ENCODE measurements at places on chromosomes 6 and 20.

- DNase-seq = peak; percentile 54
These were observed 169.3 kb upstream of the ZNF337 start for GRCh38 chr20:25865715-25866656.

GRCh38 chr6:129967427-129967826 lies 51.0 kb upstream of the L3MBTL3 start:
- no peak for DNase-seq

DNA sequence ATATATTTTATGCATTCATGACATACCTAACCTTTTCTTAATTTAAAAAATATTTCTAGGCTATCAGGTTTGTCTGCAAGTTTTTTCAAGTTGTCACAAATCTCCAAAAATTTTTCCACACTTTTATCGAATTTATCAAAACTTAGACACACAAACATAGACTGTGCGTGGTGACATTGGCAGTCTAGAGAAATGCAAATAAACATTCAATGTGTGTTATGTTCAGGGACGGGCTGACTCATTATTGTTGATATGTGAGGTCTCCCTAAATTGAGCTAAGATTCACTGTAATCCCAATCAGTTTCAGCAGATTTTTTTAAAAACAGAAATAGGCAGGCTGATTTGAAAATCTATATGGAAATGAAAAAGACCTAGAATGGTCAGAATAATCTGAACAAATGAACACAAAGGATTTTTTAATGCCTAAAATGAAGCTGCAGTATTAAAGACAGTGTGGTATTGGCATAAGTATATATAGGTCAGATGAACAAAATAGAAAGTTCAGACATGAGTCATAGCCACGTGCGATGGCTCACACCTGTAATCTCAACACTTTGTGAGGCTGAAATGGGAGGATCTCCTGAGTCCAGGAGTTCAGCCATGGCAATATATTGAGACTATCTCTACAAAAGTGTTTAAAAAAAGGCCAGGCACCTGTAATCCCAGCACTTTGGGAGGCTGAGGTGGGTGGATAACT lies 19.2 kb downstream of the BLTP3A start:
- DNase-seq = no peak

DNA sequence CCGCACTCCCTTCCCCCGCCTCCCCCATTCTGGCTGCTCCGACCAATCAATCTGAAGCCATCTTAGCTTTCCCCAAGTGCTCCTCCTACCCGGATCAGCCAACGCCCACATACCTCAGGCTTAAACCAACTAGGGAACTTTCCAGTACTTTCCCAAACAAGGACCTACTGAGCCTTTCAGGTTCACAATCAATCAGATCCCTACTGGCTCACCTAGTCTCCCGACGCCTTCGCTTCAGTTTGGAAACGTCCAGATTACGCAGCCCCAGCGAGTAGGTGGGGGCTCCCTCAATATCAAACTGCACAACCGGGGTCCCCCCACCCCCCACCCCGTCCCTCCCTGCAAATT lies 432 bp downstream of the HSPA1L start:
- DNase-seq = no peak

GRCh38 chr20:40494248-40494647 lies 194.8 kb downstream of the MAFB start:
- DNase-seq = no peak

DNA sequence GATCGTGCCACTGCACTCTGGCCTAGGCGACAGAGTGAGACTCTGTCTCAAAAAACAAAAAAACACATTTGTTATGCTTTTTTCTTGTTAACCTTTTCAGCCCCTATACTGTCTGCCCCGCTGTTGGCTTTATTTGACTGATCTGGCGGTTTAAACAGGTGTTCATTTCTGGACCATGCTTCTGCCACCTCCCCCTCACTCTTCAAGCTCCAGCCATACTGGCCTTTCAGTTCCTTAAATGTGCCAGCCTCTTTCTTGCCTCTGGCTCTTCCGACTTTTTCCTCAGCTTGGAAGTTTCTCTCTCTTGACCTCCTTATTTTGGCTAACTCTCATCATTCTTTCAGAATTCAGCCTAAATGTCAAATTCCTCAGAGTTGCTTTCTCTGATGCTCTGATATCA lies 35.2 kb upstream of the TXLNB start:
- DNase-seq = no peak

- DNase-seq = no peak
These were observed 62.3 kb downstream of the STK4 start for GRCh38 chr20:45028424-45029136.

GRCh38 chr6:72683797-72684196 lies 61.9 kb downstream of the KCNQ5 start:
- no peak for DNase-seq

DNA sequence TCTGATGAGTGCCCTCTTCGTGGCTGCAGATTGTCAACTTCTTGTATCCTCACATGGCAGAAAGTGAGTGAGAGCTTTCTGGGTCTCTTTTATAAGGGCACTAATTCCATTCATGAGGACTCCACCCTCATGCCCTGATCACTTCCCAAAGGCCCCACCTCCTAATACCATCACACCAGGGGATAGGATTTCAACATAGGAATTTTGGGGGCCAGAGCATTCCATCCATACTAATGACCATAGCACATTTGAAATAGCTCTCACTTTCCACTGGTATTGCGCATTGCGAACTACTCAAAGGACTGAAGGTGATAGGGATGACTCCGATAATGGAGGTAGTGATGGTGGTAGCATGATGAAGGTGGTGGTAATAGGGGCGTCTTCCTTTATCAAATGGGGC lies 324.3 kb downstream of the PRL start:
- DNase-seq = no peak

DNA sequence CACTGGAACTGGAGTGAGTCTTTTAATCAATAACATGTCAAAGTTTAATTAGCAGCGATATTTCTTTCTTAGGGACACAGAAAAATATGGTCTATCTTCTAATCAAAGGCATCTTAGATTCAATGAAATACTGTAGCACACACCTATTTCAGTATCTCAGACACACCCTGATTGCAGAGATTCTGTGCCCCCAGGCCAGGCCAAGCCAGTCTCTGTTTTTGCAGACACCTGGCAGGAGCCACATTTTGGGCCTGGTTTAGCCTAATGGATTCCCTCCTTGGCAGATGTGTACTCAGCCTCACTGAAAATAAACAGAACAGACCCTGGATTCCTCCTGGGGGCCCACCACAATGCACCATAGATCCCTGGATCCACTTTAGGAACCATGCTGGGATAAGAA lies 74.8 kb downstream of the LRFN2 start:
- no peak for DNase-seq

DNA sequence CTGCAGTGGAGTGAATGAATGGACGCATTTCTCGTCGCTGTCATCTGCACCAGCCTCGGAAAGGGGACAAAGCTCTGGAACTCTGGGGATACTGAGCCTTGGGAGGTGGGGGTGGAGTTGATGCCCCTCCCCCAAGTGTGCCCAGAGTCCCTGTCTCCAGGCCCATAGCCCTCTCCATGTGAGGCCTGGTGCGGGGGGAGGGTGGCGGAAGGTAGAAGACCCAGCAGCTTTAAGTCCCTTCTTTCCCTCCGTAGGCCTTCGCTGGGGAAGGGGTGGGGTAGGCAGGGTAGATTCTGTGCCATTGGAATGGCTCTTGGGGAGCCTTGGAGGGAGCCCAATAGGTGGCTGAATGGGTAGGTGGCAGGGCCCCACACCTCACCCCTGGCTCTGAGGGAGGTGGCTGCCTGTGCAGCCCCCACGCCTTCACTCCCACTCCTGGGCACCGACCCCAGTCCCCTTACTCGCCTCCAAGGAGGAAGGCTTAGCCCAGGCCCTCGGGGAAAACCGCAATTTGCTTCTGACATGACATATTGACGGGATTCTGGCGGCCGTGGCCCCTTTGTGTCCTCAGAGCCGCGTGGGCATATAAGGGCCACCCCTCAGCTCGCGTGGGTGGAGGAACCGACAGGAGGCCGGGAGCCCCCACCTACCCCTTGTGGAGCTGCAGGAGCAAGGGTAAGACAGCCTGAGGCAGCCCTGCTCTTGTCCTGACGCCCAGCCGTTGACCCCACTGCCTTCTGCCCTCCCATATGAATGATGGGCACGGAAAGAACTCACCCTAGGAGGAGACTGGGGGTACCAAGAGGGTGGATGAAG lies at the start of gene BPIFB3:
BPIFB3 (plus strand) TSS at position 613 of the 816 bp plus-strand sequence. CDS start 1,533 bp downstream, outside the sequence.
- no peak for DNase-seq

DNA sequence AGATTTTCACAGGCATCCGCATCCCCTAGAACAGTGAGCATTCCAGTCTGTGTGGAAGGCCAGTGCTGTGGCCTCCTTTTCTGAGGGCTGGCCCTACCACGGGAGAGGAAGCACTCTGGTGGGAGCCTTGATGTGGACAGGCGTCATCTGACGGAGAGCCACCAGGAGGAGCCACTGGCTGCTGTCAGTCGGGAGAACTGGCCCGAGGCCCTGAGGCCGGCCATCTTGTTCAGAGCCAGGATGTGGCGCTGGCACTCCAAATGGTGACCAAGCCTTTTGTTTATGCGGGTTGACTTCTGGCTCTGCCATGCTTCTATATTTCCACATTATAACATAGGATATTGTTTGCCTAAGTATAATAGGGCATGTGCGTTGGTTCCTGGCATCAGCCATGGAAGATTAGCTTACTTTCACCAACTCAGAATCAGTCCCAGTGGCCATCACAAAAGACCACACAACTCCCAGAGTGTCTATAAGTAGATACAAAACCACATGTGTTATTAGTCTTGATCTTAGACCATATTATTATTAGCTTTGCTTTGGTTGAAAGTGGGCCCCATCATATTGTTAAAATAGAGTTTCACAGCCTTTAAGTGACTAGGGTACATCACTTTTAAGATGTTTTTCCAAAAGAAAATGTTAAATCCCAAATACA lies 273.9 kb upstream of the TAB2 start:
- no peak for DNase-seq

- no peak for DNase-seq
These were observed 94.7 kb downstream of the HUS1B start for GRCh38 chr6:562052-562676.

DNA sequence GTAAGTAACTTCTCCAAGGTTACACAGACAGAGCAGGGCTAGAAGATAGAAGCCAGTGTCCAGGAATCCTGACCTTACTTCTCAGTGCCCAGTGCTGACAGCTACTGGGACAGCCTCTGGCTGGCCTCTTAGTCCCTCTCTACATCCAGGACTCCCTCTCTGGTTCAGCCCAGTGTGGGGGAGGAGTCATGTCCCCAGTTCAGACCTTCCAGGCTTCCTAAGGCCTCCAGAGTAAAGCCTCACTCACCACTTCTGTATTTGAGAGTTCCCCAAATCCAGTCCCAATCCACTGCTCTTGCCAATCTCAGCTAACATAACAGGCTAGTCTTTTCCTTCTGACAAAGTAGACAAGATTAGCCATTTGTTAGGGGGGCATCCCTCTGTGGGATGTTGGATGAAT lies 36.9 kb upstream of the EPB41L1 start:
- no peak for DNase-seq

DNA sequence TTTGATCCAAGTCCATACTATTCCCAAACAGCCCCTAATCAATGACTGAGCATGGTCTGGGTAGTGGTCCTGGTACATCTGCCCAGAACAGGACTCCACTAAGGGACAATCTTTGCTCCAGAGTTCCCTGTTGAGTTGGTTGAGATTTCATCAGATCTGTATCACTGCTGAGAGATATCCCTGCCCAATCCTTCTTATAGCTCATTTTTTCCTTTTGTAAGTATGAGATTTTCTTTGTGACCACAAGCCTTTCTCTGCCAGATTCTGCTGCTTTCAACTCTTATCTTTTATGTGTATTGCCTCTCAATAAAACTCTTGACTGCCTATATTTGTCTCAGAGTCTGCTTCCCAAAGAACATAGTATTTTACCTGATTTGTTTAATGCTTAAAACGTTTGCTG lies 46.2 kb upstream of the LAMA2 start:
- no peak for DNase-seq

- DNase-seq = no peak
These were observed 78.0 kb downstream of the LAMP5 start for GRCh38 chr20:9592419-9592818.

DNA sequence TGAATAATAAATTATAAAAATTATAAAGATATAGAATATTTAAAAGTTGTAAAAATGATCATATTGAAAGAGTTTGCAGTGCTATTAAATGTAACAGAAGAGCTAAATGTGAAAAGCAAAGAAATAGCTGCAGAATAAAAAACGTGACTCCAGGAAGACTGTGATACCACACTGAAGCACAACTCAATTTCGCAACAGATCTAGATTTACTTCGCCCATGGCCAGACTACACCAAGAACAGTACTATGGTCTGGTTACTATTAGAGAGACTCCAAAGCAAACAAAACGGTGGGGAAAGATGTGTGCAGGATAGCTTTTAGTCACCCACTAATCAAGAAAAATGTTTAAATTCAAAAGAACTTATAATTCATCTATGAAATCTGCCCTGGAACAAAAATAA lies 1.9 kb downstream of the CHD6 start:
- no peak for DNase-seq

DNA sequence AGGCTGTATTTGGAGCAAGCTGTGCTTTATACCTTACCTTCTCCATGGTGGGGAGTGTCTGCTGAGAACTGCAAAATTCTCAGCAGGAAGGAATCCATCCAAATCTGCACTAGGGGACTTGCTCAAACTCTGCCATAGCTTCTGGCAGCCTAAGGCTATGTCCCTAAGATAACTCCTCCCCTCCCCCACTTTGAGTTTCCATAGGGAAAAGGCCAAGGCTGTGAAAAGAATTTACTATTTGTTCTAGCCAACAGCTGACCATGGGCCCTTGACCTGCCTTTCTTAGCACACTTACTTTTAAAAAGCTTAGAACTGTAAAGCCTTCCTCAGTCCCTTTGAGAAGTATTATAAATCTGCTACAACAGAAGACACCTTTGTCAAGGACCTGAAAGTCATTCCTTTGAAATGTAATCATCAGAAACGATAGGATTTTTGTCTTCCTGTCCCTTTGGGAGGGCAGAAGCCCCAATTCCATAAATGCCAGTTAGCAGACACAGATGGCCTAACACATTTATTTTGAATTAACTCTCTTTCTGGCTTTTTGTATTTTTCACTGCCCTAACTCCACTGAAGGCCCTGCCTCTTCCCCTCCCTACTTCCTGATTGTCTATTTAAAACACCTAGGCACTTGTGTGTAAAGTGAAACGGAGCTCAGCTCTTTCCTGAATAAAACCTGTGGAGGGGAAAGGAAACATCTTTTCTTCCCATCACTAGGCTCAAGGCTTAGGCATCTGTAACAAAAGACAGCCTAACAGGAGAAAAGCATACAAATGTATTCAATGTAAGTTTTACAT lies 157.1 kb downstream of the AKAP7 start:
- DNase-seq = no peak

GRCh38 chr6:75397656-75398465 lies 95.7 kb downstream of the FILIP1 start:
- DNase-seq = no peak

- no peak for DNase-seq
These were observed 113.9 kb upstream of the THBS2 start for GRCh38 chr6:169367507-169367906.

- no peak for DNase-seq
These were observed 9.1 kb downstream of the PI16 start for GRCh38 chr6:36963451-36964290.

DNA sequence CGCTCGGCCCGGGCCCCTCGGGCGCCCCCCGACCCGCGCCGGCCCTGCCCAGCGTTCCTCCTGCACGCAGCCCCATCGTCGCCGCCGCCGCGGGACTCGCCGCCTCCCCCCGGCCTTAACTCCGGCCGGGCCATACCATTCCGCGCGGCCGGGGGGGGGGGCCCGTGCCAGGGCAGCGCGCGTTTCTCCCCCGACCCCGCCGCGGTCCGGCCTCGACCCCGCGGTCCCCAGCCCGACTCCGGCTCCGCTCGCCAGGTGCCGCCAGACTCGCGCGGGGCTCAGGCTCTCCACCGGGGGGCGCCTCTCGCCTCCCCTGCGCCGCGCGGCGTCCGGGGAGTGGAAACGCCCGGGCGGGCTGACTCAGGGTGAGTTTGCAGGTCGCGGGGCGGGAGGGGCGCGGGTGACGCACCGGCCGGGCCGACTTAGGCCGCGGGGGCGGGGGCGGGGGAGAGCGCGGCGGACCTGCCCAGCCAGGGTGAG lies at the start of gene SRXN1:
SRXN1 (minus strand) TSS at position 91 of the 480 bp plus-strand sequence; CDS start at position 76, 15 bp downstream.
- DNase-seq = peak; percentile 68
